ENCODE measurements at places on chromosomes 2 and 18.

GRCh38 chr2:82752396-82752795 lies 1706.7 kb downstream of the SUCLG1 start:
- DNase-seq, result no peak

GRCh38 chr2:8332646-8333045 lies 349.2 kb upstream of the ID2 start:
- no peak for DNase-seq

DNA sequence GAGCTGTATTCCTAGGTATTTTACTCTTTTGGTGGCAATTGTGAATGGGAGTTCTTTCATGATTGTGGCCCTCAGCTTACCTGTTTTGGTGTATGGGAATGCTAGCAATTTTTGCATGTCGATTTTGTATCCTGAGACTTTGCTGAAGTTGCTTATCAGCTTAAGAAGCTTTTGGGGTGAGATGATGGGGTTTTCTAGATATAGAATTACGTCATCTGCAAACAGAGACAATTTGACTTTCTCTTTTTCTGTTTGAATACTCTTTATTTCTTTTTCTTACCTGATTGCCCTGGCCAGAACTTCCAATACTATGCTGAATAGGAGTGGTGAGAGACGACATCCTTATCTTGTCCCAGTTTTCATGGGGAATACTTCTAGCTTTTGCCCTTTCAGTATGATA lies 191.2 kb downstream of the KCNE4 start:
- no peak for DNase-seq

GRCh38 chr2:157438863-157439823 lies 4.7 kb downstream of the CYTIP start:
- no peak for DNase-seq

GRCh38 chr2:43133708-43134570 lies 92.5 kb downstream of the ZFP36L2 start:
- DNase-seq, result peak; percentile 60

DNA sequence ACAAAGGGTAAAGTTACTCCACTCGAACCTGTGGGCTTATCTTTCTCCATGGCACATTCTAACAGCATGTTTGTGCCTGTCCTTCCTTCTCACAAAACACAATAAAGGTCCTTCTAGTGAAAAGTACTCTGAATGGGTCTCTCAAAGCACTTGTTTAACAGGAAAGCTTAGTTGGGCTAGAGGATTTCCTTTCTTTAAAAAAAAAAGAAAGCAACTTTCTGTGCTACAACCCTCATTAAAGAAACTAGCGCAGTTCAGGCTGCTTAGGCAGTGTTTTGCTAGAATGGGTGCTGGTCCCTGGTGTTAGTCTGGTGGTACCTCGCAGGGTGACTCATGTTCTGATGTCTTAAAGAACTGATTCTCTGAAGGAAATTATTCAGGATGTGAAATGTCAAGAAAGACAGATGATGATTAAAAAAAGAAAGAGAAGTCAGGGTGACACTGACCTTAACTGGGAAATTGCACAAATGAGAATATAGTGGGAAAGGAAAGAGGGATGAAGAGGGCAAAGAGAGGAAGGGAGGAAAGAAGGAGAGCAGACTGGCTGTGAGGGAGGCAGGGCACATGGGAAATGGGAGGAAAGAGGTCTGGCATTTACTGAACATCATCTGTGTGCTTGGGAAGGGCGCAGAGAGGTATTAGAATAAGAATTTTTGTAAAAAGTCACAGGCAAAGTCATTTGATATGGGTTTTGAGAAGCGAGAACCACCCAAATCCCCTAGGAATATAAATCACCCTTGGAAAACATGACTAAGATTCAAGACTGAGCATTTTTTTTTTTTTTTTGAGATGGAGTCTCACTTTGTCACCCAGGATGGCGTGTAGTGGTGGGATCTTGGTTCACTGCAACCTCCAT lies 74.9 kb downstream of the ATP8B1 start:
- DNase-seq, result no peak

DNA sequence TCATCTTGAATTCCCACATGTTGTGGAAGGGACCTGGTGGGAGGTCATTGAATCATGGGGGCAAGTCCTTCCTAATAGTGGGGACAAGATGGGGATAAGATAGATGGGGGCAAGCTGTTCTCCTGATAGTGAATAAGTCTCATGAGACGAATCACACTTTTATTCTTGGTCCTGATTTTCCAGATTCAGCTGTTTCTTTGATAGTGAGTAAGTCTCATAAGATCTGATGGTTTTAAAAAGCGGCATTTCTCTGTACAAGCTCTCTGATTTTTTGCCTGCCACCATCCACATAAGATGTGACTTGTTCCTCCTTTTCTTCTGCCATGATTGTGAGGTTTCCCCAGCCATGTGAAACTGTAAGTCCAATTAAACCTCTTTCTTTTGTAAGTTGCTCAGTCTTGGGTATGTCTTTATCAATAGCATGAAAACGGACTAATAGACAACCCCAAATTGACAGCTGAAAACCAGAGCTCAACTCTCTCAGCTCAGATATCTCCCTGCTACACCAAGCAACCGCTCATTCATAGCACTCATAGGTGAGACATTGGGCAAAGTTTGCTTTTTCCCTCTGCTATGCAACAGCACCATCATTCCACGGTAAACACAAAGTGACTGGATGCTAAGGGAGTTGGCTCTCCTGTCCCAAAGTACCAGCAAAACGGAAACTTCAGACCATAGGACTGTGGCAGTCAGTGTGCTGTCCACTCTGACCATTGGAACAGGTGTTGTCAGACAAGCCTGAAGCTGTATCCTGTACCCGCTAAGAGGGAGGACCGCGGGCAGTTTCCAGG lies 44.9 kb upstream of the TBC1D8 start:
- no peak for DNase-seq

- no peak for DNase-seq
Measured at GRCh38 chr2:146503366-146503765, 1341.5 kb upstream of the ACVR2A start.

- no peak for DNase-seq
Measured at GRCh38 chr2:105038383-105039061, 653 bp downstream of the MRPS9 start.

GRCh38 chr2:40360652-40361051 lies 91.2 kb downstream of the SLC8A1 start:
- no peak for DNase-seq

DNA sequence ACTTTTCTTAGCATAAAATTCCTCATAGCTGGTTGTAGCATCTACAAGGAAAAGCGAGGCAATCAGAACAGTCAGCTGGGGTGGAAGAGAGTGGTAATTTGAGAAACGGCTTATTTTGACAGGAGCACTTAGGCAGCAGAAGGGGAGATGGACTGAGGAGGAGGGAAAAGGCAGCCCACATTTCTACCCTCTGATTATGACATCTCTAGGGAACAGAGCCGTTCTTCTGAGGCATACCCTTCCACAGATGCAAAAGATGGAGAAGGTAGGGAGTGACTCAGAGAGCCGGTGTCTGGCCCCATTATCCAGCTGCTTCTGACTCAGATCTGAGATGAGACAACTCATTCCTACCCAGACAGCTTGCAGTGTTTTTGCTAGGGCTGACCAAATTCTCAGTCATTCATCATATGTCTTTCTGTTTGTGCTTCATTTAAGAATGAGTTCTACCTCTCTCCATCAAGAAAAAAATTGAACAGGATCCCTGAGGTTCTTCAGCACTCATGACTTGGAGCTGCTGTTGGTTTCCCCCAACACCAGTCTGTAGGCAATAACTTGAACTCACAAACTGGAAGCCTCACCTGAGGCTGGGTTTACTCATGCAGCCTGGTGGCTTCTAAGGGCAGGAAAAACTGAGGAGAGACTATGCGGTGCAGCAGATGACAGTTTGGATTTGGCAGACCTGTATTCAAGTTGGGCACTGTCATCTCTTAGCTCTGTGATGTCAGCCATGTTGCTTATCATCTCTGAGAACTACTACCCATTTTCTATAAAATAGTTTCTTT lies 15.9 kb upstream of the SEC11C start:
- DNase-seq, result no peak

DNA sequence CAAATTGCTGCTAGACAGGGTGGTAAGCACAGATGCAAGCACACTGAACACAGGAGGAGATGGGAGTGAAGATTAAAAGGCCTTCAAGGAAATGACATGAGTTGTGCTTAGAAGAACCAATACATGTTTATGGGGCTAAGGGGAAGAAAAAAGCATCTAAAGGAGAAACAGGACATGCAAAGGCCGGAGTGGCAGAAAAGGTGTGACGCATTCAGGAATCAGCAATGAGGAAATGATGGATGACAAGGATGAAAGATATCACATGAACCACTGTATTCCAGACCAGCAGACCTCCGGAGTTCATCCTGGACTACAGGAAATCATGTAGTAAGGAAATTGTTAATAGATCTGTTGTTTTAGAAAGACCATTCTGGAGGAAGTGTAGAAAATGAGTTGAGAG lies 42.8 kb downstream of the PPP4R1 start:
- no peak for DNase-seq

DNA sequence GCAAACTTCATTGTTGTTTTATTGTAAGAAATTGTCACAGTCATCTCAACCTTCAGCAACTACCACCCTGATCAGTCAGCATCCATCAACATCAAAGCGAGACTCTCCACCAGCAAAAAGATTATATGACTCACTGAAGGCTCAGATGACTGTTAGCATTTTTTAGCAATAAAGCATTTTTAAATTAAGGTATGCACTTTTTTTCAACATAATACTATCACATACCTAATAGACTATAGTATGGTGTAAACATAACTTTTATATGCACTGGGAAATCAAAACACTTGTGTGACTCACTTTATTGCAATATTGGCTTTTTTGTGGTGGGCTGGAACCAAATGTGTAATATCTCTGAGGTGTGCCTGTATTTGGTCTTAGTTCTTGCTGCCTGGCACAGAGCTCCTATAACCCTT lies 15.6 kb downstream of the SCN1A start:
- no peak for DNase-seq

DNA sequence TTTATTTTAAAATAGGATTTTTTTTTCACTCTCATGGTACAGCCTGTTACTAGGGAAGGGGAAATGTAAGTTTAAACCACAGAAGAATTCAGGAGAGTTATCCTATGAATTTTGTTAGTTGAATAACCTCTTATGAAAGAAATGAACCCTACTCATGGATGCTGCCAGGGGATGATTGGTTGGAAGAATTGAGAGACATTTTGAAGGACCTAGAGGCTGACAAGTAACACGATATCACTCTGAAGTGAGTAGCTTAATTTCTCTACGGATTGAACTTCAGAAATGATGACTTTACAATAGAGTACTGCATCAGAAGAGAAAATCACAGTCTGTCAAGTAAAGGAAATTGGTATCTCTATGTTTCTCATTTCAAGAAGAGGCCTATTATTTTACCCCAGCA lies 1346.2 kb downstream of the SUCLG1 start:
- DNase-seq, result no peak

DNA sequence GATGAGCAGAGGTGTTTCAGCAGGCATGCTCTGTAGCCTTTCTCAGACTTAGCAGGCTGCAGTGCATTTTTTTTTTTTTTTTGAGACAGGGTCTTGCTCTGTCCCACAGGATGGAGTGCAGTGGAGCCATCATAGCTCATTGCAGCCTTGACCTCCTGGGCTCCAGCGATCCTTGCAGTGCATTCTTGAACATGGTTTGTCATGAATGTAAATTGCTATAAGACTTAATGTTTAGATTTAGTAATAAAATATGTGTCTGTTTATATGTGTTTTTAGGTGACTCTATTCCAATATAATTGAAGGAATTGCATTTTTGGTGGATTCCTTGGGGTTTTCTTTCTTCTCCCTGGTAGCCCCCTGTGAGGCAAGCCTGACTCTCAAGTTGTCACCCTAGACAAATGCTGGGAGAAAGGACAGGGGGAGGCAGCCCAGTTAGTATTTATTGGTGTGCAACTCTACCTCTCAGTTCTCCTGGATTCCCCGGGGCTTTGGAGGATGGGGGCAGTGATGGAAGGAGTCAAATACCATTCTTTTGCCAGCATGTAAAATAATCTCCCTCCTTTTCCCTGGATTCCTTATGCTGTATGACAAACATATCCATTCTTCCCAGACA lies 22.7 kb downstream of the LYPD6B start:
- no peak for DNase-seq

- DNase-seq, result no peak
Measured at GRCh38 chr2:172196768-172197431, 94.2 kb upstream of the DLX2 start.

DNA sequence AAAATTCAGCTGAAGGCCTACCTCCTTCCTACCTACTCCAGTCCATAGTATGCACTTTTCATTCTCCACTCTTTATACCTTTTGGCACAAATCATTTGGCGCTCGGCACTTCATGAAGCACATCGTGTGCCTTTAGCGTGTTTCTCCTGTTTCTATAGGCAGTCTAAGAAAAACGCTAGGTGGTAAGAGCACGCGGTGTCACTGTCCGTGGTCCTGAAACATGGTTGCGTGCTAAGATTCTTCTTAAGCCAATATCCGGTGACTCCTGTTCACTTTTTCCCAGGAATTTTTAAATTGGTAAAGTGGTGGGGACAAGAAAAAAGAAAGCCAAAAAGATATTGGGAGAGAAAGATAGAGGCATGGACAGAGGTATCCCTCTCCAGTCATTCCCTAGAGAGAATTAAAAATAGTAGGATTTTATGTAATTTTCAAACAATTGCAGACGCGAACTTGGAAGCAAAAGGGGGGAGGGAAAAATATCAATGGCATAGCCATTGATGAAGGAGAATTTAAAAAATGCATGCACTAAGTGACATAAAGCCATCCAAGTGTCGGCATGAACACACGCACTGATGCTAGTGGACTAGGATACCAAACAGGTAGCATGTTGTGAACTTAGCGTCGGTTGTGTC lies 1.4 kb upstream of the CTNNA2 start:
- no peak for DNase-seq

GRCh38 chr2:179180242-179180641 lies 84.4 kb downstream of the SESTD1 start:
- no peak for DNase-seq

DNA sequence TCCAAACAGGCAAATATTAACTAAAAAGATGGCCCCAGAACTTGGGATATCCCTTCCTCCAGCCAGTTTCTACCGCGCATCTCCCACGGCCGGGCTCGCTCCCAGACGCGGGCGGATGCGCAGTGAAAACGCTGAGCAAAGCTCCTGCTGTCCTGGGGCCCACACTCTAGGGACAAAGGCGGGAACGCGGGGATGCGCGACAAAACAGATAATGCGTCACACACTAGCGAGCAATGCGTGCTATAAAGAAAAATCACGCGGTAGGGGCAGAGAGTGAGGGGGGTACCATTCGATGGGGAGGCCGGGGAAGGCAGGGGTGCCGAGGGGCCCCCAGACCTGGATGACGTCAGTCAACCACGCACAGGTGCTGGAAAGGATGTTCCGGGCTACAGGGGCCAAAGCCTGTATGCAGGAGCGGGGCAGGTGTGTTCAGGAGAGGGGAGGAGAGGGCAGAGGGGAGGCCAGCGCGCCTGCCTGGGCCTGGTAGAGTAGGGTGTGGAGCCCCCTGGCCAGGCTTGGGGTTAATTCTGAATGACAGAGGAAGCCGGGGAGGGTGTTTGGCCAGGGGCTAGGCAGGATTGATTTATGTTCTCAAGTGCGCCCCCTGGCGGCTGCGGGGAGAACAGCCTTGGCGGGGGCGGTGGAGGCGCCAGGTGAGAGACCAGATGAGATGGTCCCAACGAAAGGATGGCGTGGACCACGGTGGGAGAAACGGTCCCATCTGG lies 14.9 kb upstream of the ITM2C start:
- peak; percentile 65 for DNase-seq

- no peak for DNase-seq
Measured at GRCh38 chr2:239668042-239668441, 267.2 kb upstream of the HDAC4 start.

- no peak for DNase-seq
Measured at GRCh38 chr2:3451926-3452671, 67.2 kb downstream of the ADI1 start.
